Stimulated activated CD4-positive, alpha-beta T cell treated with anti-CD3 and anti-CD28 coated beads, Interleukin-12 subunit alpha, Interleukin-12 subunit beta, amount 100 ng/mL, for 4 hours (primary cell): ENCODE measurements at places on chromosomes 16 and 17.

GRCh38 chr17:51152766-51153209 is 571 bp upstream of the NME1 start:
- no peak for DNase-seq

- DNase-seq, result no peak
Measured at GRCh38 chr17:73787076-73788059, 143.1 kb upstream of the SDK2 start.

DNA sequence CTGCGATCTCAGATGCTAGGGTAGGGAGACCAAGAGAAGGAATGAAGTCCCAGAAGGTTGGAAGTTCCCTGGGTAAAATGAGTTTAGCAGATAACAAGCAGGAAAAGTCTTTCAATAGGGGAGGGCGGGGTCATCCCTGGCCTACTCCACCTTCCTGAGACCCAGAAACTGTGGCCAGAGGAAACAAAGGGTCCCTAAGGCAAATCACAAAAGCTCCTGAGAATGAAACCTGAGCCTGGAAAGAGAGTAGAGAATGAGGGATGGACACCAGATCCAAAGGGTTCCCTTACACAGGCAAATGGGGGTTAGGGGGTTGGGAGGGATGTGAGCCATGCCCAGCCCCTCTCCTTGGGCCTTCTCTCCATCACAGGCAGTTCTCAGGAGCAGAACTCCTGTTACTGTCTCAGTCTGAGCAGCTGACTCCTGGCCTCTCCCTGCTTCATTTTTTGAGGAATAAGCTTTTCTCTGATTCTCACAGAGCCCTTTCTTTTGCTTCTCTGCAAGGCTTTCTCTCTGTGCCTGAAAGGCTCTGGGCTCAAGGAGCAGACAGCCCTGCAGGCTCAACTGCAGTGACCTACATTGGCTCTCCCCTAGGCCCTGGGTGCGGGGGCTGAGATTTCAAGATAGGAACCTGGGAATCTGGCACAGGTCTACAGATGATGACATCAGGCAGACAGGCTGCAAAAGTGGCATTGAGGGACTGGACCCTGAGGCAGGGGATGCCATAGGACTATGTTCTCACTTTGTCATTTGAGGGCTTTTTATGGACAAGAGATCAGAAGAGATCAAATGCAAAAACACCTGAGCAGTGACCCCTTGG is 9.8 kb upstream of the NR1D1 start:
- DNase-seq, result no peak

- DNase-seq, result no peak
Measured at GRCh38 chr17:60641810-60642220, 35.8 kb upstream of the BCAS3 start.

- peak; percentile 70 for DNase-seq
Measured at GRCh38 chr16:57042157-57043111, 49.9 kb upstream of the CPNE2 start.

DNA sequence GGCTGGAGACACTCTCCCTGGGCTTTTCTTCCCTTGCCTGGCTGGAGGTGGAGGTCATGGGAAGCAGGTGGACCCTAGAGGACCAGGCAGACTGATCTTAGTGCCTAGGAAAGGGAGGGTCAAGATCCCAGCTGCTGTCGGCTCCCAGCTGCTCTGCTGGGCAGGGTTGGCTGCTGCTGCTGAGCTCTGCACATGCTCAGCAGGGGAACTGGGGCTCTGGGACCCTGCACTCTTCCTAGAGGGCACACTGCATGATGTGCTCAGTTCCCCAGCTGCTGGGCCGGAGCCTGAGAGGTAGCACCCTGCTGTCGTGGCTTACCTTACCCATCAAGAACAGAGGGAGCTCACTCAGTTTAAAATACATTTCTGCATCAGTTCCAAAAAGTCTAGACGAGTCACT is 34.3 kb downstream of the VAC14 start:
- no peak for DNase-seq

GRCh38 chr16:50297301-50298074 is 31.1 kb downstream of the ADCY7 start:
- no peak for DNase-seq

DNA sequence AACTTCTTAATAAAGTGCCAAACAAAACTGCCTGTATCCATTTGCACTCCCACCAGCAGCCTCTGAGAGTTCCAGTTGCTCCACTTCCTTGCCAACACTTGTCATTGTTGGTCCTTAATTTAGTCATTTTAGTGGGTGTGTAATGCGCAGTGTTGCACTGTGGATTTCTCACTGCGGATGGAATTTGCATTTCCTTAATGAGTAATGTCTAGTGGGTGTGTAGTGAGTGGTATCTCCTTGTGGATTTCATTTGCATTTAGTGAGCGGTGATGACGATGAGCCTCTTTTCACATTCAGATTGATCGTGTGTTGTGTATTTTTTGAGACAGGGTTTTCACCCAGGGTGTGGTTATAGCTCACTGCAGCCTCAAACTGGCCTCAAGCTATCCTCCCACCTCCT is 4.1 kb upstream of the MSLN start:
- no peak for DNase-seq

DNA sequence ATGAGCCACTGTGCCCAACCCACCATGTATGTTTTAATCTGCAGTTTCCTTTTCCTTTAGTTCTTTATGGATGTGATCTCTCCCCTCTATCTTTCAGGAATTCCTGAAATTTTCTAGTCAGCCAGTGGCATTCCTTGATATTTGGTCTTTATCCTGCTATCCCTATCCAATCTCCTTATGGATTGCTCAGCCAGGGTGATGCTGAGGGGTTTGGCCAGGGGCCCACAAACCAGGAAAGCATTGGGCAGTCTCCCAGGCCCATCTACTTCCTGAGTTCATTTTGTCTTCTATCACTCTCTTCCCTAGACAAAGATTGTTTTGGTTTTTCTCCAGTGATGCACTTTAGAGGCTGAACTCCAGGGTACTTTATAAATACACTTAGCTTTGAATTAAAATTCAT is 115.9 kb downstream of the KATNIP start:
- DNase-seq, result no peak
